ENCODE measurements at places on chromosomes 16 and 17.

GRCh38 chr16:86961171-86961601, 356.0 kb downstream of the C16orf95 start:
- DNase-seq: no peak

DNA sequence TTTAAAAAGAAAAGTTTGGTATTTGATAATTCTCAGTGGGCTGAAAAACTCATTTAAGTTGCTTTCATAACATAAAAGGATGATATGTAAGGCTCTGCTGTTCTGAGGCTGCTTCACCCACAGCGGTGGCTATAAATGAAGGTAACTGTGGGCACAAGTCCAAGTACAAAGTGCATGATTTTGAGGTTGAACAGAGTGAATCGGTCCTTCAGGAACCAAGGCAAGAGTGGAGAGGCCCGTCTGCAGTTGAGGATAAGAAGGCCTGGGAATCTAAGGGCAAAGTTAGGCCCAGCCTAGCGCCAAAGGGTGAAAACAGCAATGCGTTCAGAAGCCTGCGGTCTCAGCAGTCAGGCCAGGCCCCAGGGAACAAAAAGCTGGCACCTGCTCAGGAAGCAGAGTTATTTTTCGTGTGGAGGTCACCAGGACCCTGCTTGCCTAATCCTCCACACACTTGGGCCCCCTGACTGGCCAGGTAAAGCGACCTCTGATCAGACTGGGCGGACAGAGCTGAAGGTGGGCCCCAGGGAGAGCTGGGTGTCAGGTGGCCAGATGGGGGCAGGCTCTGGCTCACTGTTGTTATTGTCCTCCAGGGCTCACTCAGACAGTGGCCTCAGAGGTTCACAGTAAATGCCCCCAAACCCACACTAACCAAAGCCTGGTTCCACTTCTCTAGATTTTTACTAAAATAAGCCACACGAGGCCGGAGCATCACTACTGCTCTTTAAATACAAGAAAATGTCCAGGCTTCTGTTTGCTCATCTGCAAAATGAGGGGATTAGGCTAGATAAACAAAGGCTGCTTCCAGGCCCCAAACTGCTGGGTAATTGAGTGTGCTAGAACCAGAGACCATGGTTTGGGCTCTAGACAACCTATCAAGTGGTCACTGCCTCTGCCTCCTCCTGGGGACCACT, 46.5 kb downstream of the TEX2 start:
- DNase-seq: peak; percentile 60

DNA sequence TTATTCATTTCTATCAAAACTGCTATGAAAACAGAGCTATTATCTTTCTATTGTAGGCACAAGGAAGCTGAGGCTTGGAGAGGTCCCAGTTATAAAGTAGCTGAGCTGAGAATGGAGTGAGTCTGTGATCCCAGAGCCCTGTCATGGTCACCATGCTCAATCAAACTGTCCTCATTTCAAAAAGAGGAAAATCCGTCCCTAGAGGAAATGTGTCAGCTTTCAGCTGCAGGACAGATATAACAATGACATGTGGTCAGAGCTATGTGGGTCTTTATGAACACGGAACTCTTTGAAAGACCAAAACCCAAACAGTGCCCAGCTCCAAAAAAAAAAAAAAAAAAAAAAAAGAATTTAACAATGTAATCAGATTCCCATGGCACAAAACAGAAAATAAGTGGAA, 266.1 kb downstream of the XYLT1 start:
- DNase-seq: no peak

DNA sequence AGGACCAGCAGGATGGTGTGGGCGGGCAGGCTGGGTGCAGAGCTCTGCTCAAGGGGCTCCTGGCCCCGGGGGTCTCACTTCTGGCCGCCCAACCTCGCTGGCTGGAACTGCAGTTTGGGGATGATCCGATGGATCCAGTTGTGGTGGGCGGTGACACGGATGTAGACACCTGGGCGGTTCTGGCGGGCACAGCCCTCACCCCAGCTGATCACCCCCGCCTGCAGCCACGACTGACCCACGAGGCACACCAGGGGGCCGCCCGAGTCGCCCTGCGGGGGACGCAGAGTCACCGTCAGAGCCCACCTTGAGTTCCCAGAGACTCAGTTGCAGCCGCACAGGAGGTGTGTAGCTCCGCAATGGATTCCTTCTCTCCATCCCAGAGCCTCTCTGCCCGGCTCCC, 7.5 kb downstream of the PRSS27 start:
- no peak for DNase-seq

DNA sequence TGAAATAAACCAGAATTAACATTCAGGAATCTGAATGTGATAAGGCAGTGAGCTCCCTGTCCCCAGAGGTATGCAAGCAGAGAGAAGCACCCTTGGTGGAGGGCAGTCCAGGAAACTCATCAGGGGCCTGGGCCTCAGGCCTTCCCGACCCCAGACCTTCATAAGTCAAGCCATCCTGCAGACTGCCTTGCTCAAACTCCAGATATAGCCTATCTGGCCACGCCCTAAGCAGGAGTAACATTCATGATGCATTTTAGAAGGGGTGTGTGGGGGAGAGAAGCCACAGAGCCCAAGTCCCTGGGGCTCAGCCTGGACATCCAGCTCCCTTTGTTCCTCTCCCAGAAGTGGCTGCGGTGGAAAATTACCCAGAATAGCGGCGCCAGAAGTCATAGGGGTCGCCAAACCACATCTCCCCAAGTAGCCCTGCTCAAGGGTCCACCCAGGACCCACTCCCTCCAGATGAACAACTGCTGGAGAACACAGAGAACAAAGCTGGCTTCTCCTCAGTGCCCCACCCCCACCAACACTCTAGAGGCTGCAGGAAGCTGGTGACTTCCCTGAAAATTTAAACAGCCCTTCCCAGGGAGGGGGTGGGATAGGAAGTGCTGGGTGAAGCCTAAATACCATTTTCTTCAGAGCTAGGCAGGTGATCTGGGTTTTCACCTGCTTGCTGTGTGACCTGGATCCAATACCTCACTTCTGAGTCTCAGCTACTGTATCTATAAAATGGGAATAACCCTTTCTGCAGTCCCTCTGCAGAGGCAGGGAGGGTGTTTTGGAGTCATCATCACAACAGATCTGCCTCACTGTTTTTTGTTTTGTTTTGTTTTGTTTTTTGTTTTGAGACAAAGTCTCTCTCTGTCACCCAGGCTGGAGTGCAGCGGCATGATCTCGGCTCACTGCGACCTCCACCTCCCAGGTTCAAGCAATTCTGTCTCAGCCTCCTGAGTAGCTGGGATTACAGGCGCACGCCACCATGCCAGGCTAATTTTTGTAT, 1.5 kb upstream of the SREBF1 start:
- DNase-seq: no peak

DNA sequence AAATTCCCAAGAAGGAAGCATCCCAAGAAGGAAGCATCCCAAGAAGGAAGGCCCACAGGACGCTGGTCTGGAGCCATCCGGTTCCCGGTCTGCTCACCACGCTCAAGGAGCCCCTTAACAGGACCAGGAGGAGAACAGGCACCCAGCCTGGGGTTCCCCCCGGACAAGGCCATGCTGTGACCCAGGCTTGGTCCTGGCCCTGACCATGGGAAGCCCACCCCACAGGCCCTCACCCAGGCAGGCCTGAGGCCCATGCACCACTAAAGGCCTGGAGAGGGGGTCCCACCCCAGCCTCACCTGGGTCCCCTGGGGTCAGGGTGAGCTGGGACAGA, 340 bp upstream of the ENPP7 start:
- DNase-seq: no peak

DNA sequence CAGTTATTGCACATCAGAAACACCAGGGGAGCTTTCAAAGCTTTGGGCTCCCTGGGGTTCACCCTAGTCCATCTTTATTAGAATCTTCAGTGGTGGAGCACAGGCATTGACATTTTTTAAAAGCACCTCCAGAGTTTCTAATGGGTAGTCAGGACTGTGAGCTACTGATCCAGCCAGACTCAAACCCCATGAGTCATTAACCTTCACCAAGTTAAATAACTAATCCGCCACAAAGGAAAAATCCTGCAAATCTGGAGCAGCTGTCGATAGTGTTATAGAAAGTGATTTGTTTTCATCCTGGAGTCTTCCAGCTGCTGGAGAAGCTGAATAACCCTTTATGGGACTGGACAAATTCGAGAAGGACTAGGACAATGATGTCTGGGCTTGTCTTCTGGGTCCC, 93.2 kb upstream of the PIRT start:
- no peak for DNase-seq

GRCh38 chr16:23244122-23244521, 58.0 kb upstream of the SCNN1B start:
- DNase-seq: no peak

DNA sequence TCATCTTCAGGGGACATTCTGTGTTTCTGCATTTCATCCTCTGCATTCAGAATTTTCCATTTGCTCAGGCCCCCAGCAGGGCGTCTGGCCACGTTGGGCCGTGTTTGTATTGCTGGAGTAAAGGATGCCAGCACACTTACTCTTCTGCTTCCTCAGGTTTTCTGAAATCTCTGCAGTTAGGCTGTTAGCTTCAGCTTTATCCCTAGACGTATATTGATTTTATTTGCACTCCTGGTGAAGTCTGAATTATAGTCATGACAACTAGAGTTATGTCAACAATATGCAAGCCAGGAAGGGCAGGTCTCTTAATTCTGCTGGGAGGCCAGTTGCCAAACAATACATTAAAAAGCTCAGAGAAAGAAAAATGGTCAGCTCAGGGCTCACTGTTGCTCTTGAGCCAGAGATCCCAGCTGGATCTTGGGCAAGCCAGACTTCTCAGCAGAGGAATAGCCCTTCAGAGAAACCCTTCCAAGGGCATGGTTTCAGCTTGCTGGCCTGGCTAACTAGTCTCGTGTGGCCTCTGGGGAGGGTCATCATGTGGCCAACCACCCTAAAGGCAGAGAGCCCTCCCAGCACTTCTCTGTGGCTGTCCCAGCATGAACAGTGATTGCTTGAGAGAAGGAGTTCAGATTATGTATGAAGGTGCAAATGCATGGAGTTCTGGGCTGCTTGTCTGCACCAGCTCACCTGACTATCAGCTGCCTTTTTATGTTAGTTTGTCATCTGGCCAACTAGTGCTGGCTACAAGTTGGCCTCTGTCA, 110.2 kb upstream of the CACNG5 start:
- peak; percentile 3 for DNase-seq

DNA sequence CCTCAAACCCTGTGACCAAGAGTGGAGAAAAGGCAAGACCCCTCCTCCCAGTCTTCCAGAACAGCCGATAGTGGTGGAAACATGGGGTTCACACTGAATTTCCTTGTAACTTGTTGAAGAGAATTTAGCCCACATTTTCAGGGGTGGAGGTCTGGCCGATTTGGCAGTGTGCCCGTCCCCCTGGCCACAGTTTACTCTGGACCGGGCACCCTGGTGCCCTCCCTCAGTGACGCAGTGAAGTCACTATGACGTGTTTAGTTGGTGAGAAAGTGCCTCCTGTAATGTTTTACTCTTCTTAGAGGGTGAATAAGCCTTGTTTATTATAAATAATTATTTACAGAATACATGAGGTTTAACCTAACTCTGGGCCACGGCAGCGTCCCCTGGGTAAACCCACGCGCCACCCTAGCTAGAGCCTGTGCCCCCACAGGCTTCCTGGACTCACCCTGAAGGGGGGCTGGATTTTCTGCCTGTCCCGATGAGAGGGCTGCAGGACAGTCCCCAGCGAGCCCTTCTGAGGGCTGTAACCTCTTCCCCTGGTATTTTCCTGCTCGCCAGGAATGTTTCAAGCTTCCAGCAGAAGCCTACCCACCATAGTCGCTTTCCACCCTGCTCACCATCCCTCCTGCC, 316.9 kb downstream of the SEC14L1 start:
- DNase-seq: no peak

GRCh38 chr17:76005263-76006149, 4.9 kb downstream of the CDK3 start:
- peak; percentile 87 for DNase-seq

- DNase-seq: no peak
These were observed 49.0 kb downstream of the NT5M start for GRCh38 chr17:17351901-17352781.

DNA sequence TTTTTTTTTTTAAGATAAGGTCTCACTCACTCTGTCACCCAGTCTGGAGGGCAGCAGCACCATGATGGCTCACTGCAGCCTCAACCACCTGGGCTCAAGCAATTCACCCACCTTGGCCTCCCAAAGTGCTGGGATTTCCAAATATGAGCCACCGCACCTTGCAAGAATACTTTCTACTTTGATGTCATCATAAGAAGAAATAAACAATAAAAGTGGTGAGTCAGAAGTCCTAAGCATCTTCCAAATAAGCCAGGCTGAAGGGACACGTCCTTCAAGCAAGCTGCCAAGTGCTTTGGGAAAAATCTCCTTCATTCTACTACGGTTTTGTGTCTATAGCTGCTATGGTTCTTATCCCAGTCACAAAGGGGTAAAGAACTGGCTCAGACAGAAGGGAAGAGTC, 20.3 kb downstream of the HASPIN start:
- no peak for DNase-seq

DNA sequence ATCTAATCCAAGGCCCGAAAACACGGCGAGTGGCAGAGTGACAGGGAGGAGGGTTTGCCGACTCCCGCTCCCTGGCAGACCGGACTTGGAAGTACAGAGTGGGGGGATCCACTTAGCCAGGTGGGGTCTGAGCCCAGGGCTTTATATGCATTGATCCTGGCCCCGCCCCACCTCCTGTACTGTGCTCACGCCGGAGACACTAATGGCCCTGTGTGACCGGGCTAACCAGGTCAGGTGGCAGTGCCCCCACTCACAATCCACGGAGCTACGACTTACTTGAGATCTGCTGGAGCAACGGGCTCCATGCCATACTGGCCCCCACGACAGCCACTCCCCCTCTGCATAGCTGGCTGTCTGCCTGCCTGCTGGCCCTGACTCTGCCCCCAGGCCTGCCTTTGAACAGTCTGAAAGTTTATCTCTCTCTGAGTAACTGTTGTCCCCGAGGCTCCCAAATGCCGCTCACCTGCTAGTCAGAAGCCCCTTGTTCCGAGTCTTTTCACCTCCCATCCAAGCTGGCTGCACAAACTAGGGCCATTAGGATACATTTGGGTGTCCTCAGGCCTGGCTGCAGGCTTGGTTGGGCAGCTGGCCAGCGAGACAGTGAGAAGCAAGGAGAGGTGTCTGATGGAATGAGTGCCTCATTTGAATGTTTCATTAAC, 28.0 kb downstream of the CACNA1G start:
- DNase-seq: no peak

- DNase-seq: no peak
These were observed 18.6 kb downstream of the CREBBP start for GRCh38 chr16:3861808-3862451.

- DNase-seq: no peak
These were observed 23.1 kb downstream of the ABCA3 start for GRCh38 chr16:2317231-2318020.

GRCh38 chr17:82332669-82333278, 792 bp downstream of the SECTM1 start:
- peak; percentile 50 for DNase-seq
